CD4-positive, alpha-beta T cell treated with Interleukin-21 for 1 hour (primary cell): ENCODE measurements at places on chromosomes 2 and 18.

DNA sequence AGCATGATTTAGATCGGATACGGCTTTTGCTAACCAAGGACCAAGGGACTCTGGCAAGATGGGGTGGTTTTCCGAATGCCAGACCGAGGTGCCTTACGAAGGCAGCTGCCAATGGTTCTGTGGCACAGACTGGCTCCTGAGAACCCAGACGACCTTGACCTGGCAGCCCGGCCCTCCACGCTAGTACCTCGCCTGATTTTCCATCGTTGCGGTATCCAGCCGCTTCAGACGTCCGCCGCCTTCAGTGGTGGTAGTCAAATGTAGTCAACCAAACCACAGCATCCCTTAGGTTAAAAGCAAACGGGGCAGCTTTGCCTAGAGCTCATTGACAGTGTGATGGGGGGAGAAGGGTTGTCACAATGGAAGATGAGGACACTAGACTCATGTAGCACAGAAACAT lies 42.6 kb downstream of the GBX2 start:
- DNase-seq = no peak

- DNase-seq = no peak
These were observed 310.8 kb downstream of the TGIF1 start for GRCh38 chr18:3760741-3761140.

GRCh38 chr2:190571686-190572085 lies 37.2 kb upstream of the NEMP2 start:
- DNase-seq = no peak

GRCh38 chr2:195534971-195535370 lies 122.1 kb upstream of the SLC39A10 start:
- no peak for DNase-seq

GRCh38 chr2:240812721-240813120 lies 7.3 kb downstream of the KIF1A start:
- no peak for DNase-seq

DNA sequence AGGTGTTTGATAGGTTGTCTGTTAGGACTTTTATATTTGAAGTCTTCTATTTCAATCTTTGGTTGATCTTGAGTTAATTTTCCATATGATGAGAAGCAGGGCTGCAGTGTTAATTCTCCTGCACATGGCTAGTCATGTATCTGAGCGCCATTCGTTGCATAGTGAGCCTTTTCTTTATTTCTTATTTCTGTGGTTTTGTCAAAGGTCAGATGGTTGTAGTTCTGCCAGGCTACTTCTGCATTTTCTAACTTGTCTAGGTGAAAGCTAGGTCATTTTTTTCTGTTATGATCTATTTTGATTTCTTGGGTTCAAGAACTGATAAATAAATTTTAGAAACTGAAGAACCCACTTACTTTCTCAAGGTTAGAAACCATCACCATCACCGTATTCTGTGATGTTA lies 56.7 kb downstream of the CCDC74A start:
- no peak for DNase-seq

- no peak for DNase-seq
These were observed 471.2 kb upstream of the CHST9 start for GRCh38 chr18:27656167-27656778.

- DNase-seq = no peak
These were observed 122.9 kb upstream of the GATA6 start for GRCh38 chr18:22046473-22046872.

DNA sequence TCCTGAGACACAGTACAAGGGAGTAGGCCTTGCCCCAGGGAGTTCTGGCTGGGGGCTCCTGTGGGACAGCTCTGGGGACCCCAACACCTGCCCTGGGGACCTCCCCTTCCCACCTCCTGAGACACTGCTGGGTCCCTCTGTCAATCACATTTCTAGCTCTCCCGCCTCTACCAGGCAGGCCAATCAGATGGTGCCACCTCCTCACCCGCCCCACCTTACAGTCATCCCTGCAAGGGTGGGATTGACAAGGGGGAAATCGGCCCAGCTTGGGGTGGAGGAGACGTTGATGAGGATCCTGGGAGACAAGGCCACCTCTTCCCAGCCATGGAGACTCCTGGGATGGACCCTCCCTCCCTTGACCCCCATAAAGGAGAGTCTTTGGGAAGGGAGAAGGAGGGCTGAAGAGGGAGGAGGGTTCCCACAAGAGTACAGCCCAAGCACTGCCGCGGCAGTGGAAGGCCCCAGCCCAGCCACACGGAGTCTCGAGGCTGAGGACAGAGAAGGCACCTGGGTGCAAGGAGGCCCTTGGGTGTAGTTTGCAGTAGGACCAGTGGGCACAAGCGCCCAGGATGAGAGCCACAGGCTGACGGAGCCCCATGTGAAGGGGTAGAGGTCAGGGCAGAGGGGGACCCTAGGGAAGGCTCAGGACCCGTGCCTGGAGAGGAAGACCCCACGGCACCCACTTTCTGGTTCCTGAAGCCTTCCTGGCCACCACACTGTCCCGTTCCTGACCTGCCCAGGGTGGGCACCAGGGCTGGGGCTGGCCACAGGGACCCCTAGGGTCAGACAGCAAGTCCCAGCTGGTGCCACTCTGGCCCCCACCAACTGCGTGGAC lies 109.9 kb upstream of the OTOS start:
- DNase-seq = no peak

DNA sequence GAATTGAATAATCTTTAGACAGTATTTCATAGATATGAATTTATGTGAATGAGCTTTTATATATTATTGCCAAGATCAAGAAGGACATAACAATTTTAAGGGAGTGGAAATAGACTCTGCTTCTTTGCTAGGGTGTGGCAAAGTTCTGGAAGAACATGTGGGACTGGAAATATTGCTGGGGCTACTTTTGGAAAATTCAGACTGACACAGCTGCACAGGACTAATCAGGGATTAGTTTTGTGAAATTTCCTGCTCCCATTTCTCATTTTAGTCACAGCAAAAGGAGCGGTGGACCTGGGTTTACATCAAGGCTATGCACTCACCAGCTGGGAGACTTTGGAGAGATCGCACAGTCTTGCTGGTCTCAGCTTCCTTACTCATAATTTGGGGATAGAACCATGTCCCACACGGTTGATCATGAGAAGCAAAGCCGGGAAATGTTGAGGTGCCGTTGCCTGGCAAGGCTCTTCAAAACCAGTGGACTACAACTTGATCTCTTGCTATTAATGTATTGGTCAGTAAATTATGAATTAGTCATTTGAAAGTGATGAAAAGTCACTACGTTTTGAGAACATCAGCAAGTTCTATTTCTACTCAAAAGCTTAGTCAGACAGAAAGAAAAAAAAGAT lies 42.4 kb downstream of the IL1RL2 start:
- DNase-seq = no peak

DNA sequence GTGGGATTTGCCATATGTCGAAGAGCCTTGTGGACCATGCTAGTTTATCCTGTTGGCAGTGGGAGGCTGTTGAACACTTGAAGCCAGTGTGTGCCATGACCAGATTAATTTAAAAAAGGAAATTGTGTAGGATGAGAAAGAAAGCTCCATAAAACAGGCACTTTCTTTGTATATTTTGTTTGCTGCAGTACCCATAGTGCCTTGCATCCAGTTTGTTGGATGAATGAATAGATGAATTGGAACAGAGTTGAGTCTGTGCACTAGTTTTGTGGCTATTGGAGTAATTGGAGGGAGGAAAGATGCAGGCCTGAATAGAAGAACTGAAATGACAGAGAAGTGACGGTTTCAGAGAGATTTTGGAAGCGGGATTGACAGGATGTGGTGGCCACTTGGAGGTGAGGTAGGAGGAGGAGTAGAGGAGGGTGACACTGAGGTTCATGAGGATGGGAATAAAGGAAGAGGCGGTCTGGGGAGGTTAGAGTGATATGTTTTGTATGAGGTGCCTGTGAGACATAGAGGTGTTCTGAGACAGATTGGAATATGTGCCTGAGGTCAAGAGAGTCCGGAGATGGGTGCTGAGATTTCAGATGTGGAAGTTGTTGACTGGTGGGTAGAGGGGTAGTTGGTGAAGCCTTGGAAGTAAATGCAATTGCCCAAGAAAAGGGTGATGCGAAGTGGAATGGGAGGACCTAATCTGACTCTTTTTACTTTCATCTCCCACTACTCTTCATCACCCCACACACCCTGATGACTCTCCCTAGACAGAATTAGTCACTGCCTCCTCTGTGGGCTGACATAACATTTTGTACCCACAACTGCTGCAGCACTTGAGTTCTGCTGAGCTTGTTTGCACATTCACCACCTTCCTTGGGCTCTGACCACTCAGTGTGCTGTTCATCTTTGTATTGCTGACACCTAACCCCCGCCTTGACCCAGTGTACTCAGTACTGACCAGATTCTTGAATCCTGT lies 5.1 kb downstream of the DGUOK start:
- no peak for DNase-seq

DNA sequence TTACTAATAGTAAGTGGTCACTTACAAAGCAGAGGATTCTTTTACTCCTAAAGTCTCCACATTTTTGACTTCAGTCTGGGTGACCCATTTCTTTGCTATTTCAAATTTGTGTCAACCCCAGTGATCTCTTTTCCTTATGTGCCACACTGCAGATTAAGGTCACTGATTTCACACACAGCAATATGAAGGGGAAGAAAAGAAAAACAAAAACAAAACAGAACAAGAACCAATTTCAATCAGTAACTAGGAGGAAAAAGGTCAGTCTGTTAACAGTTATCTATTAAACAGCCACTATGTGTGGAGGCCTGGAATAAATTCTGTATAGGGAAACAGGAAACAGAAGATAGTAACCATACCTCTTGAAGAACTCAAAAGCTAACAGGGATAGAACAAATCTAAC lies 72.0 kb upstream of the ACVR2A start:
- DNase-seq = no peak

DNA sequence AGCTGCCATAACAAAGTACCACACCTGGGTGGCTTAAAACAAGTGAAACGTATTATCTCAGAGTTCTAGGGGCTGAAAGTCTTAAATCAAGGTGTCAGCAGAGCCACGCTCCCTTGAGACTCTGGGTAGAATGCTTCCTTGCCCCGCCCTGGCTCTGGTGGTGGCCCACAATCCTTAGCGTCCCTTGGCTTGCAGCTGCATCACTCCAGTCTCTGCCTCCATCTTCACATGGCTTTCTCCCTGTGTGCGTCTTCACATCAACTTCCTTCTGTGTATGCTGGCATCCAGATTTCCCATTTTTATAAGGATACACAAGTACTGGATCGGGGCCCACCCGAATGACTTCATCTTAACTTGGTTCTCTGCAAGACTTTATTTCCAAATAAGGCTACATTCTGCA lies 62.5 kb downstream of the MRO start:
- DNase-seq = no peak

- DNase-seq = no peak
These were observed 1310.8 kb upstream of the SLC39A10 start for GRCh38 chr2:194346193-194346592.

DNA sequence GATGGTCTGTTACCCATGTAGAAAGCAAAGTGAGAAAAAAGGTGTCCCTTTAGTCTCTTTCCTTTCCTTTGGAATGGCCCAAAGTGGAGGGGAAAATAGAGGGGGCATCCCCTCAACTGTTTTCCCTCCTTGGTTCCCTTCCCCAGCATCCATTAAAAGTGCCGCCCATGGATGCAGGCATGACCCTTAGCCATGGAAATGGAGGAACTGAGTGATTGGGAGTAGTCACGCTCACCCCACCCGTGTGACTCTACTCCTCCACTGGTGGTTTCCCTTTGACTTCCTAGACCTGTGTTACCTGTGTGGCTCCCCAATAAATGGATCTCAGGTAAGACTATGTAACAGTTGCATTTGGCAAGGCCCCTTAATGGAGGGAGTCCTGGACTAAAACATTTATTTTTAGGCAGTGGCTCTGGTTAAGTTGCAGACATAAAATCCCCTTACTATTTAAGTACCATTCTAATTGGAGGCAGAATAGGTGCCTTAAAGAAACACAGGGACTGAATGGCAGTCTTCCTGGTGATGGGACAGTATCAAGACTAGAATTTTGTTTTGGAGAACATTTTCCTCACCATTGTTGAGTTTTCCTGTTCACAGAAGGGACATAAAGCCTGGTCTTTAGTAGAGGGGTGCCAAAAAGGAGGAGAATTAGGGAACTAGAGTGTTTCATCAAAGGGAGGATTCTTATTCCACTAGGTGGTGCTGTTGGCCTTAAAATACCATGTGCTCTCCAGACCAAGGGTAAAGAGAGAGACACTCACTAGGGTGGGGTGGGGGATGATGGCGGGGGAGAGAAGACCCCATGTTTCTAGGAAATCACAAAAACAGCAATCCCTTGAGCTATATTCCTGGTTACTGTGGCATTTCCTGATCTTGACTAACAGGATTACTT lies 25.7 kb upstream of the PLA2R1 start:
- DNase-seq = no peak

DNA sequence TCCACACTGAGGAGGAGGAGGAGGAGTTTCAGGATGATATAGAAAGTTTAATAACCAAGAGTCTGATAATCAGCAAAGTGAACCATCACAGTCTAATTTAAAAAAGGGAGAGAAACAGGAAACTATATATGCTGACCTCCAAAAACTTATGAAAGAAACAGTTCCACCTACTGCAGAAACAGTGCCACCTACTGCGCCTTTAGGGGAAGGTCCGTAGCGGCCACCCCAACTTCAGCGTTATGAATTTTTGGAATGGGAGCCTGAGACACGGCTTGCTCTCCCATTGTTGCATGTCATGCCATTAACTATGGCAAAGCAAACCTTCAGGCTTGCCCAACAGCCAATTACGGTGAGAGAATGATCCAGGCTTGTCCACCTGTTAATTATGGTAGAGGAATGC lies 1719.2 kb upstream of the LRRTM1 start:
- no peak for DNase-seq

DNA sequence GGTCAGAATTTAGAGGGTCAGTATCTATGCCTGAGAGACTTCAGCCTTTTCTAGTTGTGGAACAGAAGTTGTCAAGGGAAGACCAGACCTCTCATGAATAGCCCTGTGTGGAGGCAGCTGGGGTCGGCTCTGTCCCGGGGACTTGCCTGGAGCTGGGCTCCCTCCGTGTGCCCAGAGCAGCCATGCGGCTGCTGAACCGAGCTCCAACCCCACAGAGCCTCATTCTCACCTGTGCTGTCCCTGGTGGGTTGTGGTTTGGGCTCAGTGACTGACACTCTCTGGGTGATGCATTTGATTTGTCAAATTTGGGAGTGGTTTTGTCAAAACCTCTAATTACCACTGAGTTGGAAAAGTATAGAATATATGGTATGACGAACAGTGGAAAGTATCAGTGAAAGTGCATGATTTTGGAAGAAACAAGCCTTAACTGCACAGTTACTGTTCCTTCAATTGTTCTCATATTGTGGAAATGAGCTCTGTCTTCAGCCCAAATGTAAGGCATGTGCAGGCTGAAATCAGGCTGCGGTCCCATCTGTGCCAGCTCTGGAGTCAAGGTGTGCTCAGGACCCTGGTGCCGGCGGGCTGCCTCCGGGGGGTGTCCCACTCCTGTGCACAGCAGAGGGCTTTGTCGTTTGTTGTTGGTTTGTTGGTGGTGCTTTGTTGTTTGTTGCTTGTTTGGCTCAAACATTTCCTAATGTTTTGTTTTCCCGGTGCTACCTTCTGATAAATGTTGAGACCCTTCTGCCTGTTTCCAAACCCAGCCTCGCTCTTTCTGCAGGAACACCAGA lies 200.3 kb downstream of the SNTG2 start:
- DNase-seq = no peak

- DNase-seq = no peak
These were observed 1658.1 kb downstream of the LRP1B start for GRCh38 chr2:140472676-140473075.
